Stimulated activated CD4-positive, alpha-beta T cell treated with anti-CD3 and anti-CD28 coated beads, Interleukin-15, amount 100 ng/mL, for 1 hour (primary cell): ENCODE measurements at places on chromosomes 16 and 17.

DNA sequence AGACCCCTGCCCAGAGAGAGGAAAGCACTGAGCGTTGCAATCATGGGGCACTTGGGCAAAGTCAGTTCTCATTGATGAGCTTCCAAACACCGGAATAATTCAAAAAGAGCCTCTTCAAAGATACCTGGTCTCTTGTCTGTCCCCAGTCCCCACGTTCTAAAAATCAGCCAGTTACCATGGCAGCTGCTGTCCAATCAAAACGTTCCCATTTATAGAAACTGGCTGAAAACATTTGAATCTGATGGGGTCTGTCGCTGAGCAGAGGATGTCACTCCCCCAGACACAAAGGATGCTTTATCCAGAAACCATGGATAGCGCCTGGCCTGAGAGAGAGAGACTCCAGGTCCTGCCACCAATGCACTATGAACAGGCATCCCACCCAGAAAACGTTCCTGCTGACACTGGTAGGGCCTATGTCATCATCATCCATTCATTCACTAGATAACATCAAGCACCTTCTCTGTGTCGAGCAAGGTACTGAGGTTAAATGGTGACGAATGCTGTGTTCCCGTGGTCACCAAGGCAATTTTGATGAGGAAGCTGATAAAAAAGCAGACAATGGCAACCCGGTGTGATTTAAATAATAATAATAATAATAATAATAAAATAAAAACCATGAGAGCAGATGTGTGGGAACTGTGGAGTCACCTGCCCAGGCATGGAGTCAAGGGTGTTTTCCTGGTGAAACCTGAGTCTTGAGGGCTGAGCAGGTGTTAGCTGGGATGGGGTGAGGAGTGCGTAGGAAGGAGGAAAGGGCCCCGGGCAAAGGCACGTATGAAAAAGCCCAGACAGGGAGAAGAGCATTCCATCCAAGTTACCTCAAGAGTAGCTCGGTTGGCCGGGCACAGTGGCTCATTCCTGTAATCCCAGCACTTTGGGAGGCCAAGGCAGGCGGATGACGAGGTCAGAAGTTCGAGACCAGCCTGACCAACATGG is 19.0 kb upstream of the CALB2 start:
- no peak for DNase-seq

- no peak for DNase-seq
Observed at GRCh38 chr17:82237746-82238471, 9.1 kb downstream of the SLC16A3 start.

DNA sequence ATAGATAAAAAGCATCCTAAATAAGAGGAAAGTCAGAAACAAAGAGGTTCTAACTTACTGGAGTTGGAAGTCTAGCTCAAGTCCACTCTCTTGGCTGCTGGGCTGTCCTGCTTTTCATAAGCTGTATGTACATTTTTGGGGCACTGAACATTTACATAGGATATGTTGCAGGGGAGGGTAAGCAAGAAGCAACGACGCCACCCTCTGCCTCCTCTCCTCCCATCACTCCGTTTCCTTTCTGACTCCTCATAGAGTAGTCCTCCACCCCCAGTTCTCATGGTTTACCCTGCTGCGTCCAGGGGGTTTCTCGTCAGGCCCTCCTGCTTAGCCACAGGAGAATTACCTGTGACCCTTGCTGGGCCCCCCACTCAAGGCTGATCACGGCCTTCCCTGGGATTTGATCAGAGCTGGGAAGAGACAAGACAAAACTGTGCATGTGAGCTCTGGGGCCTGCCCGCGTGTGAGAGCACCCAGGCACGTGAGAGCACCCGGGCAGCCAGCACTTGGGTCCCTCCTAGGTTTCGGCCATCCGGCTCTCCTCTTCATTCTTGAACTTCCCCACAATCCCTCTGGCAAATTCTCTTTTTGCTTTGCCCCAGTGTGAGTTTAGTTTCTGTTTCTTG is 37.1 kb downstream of the TMEM11 start:
- DNase-seq, result no peak

DNA sequence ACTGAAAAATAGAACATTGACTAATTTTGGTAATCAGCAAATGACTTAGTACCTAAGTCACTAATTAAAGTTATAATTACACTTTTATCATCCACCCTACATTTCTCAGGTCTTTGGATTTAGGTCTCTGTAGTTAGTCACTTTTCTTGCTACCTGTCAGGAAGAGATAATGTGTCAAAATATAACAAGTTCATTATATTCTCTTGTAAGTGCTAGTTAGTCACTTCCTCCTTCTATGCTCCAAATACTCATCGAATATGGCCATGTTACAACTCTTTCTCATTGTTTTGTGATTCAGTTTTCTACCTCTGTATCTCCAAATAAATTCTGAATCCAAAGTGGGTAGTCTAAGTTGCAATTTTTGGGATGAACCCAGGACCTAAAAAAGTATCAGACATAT is 163.5 kb upstream of the KIF2B start:
- no peak for DNase-seq

DNA sequence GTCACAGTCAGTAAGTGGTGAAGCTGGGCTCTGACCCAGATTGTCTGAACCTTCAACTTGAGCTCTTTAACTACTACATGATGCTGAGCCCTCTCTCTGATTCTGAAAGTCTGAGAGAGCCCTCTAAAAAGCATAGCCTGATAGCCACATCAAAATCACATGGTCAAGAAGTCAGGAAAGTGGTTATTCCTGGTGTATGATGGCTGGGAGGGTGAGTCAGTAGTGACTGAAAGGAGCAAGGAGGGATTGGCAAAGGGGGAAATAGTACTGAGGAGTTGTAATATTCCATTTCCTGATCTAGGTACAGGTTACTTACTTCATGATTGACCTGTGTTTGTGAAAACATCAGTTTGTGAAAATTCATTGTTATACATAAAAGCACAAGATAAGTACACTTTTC is 89.1 kb downstream of the SSH2 start:
- DNase-seq, result no peak

- DNase-seq, result no peak
Observed at GRCh38 chr17:57608369-57609124, 136.6 kb downstream of the CCDC182 start.

DNA sequence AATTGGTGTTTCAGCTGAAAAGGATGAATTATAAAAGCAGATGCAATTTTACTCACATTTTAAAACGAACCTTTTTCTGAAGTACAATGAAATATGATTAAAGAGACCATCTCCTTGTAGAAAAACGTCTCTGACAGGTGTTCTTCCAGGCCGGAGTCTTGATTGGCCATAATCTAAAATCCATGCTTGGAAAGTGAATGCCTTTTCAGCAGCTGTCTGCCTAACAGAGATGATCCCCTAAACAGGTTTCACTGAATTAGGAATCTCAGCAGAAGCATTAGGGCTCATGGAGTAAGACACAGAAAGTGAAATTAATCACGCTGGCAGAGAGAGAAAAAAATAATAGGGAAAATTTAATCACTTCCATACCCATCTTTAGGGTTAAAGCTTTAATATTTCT is 39.3 kb upstream of the IRX5 start:
- no peak for DNase-seq

GRCh38 chr16:27671410-27671809 is 121.5 kb downstream of the KATNIP start:
- no peak for DNase-seq

DNA sequence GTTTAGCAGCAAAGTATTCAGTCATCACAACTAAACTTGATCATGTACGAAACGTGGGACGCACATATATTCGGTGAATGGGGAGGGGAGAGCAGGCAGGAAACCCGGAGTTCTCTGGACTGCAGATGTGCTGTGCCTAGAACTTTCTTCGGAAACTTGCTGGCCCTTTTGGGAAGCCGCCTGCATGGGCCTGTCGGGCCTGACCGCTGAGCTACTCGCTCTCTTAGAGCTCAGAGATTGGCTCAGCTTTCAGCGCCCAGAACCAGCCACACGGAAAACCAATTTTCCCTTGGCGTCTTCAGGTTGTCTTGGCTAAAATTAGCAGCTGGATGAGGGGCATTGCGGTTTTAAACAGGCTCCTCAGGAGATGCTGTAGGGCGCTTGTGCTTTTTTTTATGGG is 38.1 kb downstream of the ZDHHC7 start:
- no peak for DNase-seq

GRCh38 chr16:85242140-85242539 is 129.9 kb upstream of the CIBAR2 start:
- DNase-seq, result no peak

GRCh38 chr17:3911271-3912053 is 4.8 kb downstream of the P2RX1 start:
- DNase-seq, result peak; percentile 25

DNA sequence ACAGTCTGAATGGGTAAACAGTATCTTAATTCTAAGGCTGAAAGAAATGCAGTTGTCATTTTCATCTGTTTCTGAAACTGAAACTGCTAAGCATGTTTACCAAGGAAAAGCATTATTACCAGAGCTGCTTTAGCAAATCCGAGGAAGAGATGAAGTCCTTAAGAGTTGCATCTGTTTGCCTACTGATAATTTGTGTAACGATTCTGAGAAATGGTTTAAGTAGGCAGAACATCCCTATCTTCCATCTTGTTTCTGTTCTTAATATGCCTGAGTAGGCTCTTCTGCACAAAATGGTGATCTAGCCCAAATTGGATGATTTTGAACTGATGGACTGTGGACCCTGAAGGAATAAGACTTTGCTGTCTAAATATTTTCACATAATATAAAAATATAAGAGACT is 34.9 kb downstream of the NUP93 start:
- no peak for DNase-seq

GRCh38 chr16:67648764-67649407 is 3.9 kb downstream of the CARMIL2 start:
- DNase-seq, result no peak

DNA sequence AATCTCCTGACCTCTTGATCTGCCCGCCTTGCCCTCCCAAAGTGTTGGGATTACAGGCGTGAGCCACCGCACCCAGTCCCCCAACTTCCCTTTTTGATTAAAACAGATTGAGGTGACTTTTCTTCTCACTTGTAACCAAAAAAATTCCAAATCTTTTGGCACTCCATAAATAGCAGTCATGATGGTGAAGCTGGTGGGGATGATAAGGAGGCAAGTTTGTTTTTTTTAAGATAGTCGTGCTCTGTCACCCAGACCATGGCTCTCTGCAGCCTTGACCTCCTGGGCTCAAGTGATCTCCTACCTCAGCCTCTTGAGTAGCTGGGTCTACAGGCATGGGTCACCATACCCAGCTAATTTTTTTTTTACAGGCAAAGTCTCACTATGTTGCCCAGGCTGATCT is 34.7 kb upstream of the PLCG2 start:
- no peak for DNase-seq

- DNase-seq, result no peak
Observed at GRCh38 chr16:54540525-54541180, 254.1 kb upstream of the IRX3 start.

DNA sequence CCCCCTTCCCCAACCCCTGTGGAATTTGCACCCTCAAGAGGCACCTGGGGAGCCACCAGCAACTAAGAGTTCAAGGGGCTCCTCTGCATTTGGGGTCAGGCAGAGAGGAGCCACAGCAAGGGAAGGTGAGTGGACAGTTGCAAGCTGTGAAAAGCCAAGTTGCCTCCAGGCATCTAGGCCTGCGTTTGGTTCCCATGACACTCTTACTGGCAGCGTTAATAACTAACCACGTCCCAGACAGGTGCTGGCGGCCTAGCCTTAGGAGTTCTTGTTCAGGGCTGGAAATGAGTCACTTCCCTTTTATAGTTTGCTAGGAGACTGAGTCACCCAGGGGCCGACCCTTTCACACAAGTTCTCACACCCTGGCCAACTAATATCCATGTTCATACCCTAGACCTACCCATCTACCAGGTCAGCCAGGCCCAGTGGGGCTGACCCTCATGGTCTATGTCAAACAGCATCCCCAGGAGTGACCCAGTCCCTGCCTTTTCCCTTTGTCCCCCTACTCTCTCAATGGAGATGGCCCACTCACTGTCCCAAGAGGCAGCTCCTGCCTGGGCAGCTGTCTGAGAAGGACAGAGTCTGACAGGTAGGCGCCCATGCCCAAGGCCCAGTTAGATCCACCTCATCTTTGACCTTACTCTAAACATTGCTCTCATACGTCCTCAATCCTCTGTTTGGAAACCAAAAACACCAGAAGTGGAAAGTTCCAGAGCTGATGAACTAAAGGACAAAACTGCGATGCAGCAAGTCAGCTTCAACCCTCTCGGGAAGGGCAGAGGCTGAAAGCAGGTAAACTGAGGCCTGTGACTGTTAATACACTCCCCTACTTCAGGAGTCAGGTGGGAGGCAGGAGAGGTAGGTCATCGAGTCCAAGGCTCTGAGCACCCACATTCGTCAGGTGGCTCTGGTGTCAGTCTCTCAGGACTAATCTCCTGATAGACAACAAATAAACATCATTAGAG is 300.6 kb downstream of the SOX9 start:
- no peak for DNase-seq

- no peak for DNase-seq
Observed at GRCh38 chr17:46788796-46789195, 29.7 kb downstream of the WNT3 start.

- DNase-seq, result no peak
Observed at GRCh38 chr17:49914096-49914490, 54.9 kb upstream of the DLX4 start.

DNA sequence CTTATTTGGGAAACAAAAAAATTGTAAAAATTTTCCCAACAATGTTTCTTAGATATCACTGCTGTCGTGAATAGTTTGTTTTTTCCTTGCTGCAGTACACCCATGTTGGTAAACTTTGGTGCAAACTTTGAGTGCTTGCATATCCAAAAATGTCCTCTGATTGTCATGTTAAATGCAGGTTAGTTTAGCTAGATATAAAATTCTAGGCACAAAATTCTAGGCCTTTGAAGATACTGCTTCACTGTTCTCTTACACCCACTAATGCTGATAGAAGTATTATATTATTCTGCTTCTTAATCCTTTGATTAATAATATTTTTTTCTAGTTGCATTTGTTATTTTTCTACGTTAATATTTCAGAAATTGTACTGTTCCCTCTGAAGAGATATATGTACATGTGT is 16.1 kb downstream of the TOM1L1 start:
- no peak for DNase-seq

DNA sequence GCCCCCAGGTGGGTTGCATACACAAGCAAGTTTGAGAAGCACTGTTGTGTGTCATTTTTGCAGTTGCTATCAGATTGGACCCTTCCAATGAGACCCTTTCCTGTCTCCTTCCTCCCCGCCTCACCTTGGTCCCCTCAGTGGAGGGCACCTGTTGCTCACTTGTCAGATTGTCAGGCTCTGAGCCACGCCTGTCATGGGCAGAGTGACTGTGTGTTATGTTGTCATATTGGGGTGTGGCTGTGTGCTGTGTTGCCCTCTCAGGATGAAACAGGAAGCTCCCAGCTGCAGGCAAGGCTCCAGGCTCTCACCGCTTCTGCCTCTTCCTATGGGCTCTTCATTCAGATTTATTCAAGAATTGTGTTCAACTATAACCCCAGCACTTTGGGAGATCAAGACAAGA is 302.9 kb downstream of the CPPED1 start:
- DNase-seq, result no peak
